NCI-H446 (cell line): ENCODE measurements at places on chromosomes 3 and 15.
A peak's percentile ranks its signal among the peaks of the same experiment; 100 is the strongest.

- DNase-seq: no peak
Observed at GRCh38 chr3:116161575-116162525, 283.4 kb downstream of the LSAMP start.

DNA sequence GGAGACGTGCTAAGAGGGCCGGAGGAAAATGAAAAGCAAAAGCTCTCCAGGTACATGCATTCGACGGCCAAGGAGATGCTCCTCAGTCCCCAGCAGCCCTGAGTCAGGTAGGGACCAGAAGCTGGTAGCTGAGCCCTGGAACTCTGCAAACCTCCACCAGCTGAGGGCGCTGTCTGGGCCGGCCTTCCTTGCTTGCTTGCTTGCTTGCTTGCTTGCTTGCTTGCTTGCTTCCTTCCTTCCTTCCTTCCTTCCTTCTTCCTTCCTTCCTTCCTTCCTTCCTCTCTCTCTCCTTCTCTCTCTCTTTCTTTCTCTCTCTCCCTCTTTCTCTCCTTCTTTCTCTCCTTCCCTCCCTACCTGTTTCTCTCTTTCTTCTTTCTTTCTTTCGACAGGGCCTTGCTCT, 94.6 kb upstream of the RASGRF1 start:
- DNase-seq: no peak

GRCh38 chr15:70569091-70569713, 194.2 kb downstream of the UACA start:
- no peak for DNase-seq

DNA sequence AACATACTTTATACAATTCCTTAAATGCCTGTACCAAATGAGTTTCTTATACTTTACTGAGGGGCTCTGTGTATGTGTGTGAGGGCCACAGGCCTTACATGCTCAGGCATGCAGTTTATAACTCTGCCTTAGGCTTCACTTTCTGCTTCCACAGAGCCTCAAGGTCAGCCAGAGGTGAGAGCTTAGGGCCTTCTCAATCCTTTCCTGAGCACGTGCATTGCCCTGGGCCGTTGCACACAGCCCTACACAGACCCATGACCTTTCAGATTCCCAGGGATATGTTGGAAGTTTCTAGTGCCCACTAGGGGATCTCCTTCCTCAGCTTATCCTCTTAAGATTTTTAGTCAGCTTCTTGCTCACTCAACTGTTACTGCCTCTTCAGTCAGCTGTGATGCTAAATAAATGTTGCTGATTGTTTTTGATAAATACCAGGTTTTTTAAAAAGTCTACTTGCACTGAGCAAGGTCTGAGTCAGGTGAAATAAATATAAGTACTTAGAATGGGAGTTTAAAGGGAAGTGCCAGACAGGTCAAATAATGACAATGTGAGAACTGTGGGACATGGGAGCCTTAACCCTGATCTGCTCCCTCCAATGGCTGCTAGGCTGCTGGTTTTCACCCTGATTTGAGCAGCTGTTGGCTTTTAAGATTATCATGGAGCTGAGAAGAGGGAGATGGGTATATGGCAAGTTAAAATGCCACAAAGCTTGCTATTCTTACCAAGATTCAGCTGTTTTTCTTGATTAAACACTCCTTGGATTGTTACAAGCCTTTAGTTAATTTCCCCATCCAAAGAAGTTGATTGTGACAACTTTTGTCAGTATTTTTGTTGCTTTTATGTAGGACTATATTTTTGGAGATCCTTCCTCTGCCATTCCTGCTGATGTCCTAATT, 169.5 kb downstream of the PLD1 start:
- no peak for DNase-seq

DNA sequence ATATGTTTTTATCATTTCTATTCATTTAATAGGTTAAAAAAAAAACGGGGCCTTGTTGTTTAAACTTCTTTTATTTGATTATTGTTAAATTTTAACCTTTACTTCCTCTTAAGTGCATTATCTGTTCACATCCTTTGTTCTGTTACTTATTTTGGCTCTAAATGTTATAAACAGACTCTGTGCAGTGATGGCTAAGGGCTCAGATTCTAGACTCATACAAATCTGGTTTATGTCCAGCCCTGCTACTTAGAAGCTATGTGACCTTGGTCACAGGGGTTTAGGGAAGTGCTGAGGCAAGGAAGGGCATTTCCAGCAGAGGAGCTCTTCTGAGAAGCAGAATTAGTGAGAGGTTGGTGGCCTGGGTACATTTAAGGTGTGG, 55.3 kb upstream of the VILL start:
- DNase-seq: no peak

DNA sequence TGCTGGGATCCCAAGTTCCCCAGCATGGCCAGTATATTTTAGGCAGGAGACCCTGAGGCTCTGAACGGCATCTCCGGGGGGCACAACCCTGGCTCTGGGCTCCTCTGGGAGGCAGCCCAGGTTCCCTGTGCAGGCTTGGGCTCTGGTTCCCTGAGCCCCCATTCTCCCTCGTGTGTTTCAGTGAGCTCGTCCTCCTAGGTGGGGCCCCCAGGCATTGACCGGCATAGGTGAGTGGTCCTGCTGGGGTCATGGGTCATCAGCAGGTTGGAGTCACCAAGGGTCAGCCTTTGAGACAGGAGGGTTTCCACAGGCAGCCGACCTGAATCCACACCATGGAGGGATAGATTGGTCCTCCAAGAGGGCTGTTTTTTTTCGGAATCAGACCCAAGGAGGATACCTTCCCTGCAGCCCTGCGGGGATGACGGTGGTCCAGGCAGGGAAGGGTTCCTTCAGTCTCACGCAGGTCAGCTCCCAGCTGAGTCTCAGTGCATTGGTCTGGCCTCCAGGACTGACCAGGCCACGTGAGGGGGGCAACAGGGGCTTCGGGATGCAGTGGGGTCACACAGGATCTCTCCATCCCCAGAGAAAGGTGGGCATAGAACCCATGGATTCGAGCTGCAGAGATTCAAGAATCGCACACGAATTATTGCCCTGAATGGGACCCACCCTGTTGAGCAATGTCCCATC, 226.0 kb downstream of the SNRPN start:
- DNase-seq: no peak

DNA sequence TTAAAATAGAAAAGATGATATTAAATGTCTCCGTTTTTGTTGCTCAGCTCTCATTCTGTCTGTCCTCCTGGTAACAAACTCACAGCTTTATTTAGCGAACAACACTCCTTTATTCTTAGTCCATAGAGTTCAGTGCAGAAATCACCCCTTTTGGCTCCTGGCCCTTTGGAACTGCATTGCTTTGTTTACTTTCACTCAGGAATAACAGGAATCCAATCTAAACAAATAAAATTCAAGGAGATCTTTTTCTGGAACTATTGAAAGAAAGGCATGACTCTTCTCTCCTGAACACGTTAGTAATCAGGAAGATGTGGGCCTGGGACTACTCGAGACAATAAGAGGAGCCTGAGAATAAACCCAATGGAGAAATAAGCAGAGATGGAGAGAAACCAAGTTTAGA, 409.2 kb downstream of the DIPK2A start:
- no peak for DNase-seq

- DNase-seq: no peak
Observed at GRCh38 chr3:45777746-45778386, 18.5 kb downstream of the SLC6A20 start.

DNA sequence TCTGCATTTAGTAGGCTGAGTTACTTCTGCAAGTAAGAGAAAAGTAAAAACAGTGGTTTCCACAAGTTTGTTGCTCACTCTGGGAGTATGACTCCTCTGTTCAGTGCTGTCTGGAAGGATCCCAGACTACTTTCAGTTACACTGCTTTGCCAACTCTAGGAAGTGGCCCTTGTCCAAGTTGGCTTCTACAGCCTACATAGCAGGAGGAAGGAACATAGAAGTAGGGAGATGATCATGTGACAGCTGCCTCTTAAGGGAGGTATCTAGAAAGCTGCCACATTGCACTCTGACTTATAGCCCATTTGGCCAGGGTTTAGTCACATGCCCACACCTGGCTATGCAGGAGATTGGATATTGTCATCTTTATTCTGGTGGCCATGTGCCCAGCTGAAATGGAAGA, 298.1 kb downstream of the NSUN3 start:
- DNase-seq: peak; percentile 71

DNA sequence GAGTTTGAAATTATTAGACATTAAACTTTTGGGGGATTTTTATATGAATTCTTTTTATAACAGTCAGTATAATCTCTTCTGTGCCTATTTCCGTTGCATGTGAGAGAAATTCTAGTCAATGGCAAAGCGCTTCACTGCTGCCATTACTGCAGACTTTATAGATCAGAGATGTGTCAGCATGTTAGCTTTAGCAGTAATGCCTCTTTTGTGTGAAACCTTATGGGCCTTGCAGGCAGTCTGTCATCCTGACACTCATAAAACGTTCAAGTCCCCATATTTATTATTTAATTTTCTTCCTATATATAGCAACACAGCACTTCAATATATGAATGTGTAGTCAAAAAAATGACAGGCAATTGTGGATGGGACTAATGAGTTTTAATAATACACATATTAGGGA, 191.0 kb downstream of the NLGN1 start:
- DNase-seq: peak; percentile 38

GRCh38 chr15:73483053-73483452, 40.1 kb downstream of the REC114 start:
- no peak for DNase-seq

- DNase-seq: no peak
Observed at GRCh38 chr3:172946061-172946460, 195.0 kb downstream of the SPATA16 start.

- no peak for DNase-seq
Observed at GRCh38 chr3:155443815-155444214, 150.3 kb upstream of the STRIT1 start.

GRCh38 chr15:63559753-63560152, 37.4 kb upstream of the FBXL22 start:
- DNase-seq: no peak

DNA sequence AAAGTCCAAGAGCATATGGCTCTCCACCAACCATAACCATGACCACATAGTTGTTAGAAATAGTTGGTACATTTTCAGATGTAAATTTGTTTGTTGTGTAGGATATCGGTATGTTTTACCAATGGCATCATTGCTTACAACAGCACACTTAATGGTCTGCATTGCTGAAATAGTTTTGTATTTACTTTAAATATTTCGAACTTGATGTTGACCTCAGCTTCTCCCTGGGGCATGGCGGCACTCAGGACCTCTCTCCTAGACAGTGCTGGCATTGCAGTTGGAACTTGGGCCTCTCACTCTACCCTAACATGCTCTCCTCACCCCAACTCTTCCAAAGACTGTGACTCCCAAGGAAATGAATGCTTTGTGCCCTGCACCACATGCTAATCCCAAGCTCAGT, 5.0 kb downstream of the SLC22A13 start:
- DNase-seq: no peak

DNA sequence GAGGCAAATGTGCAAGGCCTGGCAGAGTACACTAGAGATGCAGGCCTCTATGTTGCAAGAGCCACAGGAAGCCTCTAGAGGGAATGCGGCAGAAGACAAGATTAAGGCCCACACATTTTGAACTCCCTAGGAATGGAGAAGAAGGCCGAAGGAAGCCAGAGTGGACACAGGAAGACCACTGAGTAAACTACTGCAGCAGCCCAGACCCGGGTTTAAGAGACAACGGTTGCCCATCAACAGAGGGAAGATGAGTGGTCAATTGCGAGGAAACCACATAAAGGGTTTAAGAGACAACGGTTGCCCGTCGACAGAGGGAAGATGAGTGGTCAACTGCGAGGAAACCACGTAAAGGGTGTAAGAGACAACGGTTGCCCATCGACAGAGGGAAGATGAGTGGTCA, 14.6 kb downstream of the CHSY1 start:
- no peak for DNase-seq

DNA sequence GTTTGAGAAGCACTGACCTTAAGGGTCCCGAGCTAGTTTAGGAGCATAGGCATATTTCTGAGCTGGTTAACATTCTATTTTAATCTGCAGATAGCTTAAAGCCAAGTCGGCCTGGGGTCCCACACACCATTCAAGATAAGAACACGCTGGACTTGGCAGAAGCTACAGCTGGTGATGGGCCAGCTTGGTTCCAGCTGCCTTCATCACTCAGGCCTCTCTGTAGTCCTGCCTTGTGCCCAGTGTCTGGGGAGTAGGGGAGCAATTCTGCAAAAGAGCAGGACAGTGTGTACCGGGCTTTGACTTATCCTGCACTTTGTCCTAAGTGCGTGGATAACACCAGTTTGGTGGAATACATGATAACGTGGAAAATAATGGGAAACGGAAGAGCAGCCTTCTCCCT, 164.5 kb downstream of the MEGF11 start:
- DNase-seq: peak; percentile 43

DNA sequence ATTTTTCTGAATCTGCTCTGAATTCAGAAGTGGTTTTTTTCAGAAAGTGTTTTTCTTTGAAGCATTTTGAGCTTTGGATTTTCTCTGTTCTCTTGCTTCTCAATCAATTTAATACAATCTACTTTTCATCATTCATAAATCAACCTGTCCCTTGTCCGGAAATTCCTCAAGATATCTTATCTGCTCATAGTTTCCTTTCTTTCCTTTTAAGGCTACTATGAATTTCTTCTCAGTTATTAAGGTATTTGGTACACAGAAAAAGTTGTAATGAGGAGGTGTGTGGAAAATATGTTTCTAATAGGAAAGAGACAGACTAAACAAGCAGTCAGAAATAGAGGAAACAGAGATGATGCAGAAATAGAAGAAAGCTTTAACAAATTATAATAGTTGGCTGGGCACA, 14.4 kb downstream of the CGGBP1 start:
- no peak for DNase-seq

DNA sequence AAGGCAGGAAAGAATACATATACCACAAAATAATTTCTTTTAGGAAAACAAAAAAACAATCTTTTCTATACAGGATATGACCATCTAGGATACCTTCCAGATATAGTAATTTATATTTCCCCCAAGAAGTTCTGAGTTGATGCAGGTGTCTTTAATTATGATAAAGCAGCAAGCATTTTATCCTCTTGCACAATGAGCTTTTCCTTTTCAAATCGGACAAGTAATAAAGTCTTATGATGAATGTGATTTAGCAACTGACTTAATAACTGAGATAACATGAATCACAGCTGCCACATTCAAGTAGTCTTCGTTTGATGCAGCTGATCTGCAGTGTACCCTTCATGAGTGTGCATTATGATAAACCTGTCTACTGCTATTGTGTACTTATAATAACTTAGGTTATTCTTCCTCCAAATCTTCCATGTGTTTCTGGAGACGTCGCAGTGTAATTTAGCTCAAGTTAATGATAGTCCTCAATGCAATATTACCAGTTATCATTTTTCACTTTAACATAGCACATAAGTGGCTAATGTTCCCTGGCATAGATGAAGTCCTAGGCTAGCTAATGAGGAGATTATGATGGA, 260.3 kb upstream of the MRPL3 start:
- DNase-seq: no peak

DNA sequence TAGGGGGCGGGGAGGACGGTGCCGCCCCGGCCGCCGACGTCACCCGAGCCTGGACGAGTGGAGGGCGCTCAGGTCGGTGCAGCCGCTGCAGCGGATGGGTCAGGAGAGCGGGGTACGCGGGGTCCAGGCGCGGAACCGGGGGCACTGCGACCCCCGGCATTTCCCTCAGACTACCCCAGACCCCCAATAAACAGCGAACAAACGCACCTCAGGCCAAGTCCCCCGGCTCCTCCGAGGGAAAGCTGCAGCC, 78.9 kb downstream of the IQSEC1 start:
- DNase-seq: no peak

GRCh38 chr3:18655827-18656226, 230.7 kb upstream of the SATB1 start:
- DNase-seq: no peak
